ENCODE measurements at places on chromosomes 3 and 15.

DNA sequence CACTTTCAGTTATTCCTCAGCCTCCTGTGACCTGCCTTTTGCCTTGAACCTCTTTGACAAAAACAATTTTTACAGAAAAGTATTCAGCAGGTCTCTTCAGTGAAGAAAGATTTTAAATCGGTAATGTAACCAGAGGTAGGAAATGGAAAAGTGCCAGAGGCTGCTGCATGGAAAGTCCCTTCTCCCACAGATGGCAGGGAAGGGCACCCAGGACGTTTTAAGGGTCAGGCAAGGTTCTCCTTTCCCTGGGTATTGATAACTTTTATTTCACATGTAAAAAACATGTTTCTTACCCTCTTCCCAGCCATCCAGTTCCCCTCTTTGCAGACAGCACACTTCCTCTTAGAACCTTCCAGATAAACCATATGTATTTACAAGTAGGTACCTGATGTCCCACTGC lies 185.6 kb downstream of the OR4M2 start:
- no peak for DNase-seq

- DNase-seq: no peak
Observed at GRCh38 chr3:113431811-113432210, 9.5 kb downstream of the CFAP44 start.

DNA sequence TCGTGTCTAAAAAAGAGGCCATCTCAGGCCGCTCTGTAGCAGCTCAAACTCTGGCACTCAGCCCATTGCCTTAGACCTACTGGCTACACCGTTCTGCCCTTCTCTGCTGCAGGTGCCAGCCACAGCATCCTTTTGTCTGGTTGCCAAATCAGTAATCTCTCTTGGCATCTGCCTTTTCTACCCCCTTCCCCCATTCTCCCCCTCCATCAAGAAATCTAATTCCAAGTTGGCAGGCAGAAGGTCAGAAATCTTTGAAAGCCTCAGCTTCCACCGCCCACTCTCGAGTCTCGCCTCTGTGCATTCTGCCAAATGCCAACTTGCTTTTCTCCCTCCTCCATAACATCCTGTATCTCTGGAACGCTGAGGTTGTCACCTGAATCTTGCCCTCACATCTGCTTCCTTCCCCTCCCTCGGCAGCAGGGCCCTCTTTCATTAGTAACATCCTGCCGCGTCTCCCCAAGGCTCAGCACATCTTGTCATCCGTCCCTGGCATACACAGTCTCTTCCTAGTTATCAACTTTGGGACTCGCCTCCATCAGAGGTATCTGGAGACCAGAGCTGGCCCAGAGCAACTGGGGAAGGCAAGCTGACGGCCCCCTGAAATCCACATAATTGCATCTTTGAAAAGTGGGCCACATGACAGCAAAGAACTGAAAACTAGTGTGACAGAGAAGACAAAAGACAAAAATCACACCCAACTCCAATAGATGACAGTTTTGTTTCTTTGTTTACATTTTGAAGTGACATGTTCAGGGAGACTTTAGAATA lies 312.0 kb upstream of the CCDC54 start:
- DNase-seq: no peak

DNA sequence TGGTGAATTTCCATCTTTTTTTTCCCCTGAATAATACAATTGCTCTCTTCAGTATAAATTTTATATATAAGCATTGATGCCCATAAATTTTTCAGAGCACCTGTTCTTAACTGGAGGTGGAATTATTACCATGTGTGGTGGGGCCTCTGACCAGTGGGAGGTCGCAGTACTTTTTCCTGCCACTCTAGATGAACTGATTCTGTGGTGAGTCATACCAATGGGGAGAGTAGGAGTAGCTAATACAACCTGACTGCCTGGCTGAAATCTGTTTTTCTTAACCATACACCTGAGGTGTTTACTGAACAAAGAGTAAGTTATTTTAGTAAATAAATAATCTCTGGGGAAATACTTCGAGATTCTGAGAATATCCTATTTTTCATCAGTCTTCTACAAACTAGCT lies 67.2 kb downstream of the UNC13C start:
- DNase-seq: no peak

DNA sequence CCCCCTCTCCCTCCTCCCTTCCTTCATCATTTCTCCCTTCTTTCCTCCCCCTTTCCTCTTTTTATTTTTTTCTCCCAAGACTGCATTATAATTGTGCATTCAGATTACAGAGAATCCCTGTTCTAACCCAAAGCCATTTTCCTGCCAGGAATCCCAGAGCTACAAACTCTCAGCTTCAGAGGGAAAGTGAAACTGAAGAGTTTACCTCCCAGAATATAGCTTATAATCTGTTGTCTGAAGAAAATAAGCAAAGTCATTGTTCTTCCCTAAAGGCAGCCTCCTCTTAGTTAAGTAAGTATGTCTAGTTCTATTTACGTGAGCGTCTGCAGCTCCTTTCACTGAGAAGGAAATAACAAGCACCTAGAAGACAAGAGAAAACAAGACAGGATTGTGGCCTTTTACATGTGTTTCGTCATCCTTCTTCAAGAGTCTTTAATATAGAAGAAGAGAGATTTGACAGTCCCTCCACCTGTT lies 97.2 kb downstream of the CHST2 start:
- DNase-seq: peak; percentile 35

GRCh38 chr3:189038773-189039745 lies 132.7 kb upstream of the TPRG1 start:
- no peak for DNase-seq

- DNase-seq: no peak
Observed at GRCh38 chr3:51304230-51304629, 80.9 kb upstream of the MANF start.

DNA sequence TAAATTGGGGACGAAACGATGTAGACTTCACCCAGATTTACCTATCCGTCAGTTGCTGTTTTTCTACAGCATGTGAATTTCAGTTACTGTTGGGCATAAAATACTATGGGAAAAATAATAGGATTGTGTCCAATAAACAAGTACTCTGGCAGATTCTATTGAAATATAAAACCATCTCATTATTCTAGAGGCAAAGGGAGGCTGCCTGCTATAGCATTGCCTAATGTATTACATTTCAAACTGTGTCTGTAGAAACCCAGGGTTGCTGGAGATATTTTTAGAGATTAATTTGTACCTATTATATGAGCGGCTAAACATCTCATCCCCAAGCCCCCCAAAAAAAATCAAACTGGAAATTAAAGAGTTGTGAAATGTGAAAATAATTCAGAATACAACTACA lies 159.6 kb upstream of the IL12A start:
- DNase-seq: no peak

DNA sequence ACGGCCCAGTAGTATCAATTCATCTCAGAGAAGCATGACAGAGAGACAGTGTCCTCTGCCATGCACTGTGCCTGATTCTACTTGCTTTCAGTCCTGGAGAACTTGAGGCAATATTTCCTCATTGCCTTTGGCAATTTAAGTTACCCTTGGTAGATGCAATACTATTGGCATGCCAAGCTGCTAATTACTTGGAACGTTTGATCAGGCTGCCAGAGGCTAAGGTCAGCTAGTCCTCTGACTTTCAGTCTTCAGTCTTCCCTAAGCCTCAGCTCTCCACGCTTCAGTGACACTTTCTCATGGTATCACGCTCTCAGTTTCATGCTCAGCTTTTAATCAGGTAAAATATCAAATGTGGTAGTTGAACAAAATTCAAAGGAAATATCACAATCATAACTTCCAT lies 13.1 kb upstream of the OSBPL11 start:
- DNase-seq: no peak

- no peak for DNase-seq
Observed at GRCh38 chr15:63192619-63193206, 3.3 kb downstream of the RAB8B start.

DNA sequence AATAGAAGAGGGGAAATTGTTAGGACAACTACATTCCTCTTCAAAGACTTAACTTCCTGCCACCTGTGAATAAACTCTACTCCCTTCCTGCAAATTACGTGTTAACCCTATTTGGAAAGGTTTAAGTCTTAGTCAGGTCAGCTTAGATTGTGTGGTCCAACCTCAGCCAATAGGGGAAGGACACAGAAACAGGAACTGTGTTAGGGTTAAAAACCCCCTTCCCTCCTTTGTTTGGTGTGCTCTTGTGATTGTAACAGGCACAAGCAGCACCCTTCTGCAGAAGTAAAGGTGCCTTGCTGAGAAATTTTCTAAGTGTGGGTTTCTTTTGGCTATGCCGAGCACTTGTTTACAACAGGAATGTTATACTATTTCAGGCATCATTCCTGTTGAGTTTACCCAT lies 45.0 kb upstream of the FSTL1 start:
- no peak for DNase-seq

DNA sequence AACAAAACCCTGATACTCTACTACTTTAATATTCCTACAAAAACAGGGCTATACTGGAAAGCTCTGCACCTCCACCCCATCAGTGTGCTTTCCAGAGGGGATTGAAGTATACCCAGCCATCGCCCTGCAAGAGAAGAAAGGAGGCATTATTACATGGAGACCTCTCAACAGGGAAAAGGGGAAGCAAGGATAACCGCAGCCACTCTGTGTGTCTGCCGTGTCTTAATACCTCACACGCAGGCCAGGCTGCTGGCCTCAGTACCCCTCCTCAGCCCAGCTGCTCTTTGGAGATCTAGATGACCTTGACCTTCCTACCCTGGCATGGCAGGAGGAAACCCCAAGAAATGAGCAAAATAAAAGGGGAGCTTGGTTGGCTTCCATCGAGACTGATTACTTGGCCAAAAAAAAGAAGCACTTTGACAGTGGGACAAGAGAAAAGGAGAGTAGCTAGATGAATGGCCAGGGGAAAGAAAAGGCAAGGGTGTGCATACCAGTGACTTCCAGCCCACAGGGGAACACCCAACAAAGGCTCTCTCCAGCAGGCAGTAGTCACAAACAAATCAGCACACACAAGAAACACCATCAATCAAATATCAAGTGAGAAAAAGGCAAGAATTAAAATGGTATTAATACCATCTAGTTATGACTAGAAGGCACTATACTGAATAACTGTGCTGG lies 129.4 kb downstream of the STT3B start:
- no peak for DNase-seq

DNA sequence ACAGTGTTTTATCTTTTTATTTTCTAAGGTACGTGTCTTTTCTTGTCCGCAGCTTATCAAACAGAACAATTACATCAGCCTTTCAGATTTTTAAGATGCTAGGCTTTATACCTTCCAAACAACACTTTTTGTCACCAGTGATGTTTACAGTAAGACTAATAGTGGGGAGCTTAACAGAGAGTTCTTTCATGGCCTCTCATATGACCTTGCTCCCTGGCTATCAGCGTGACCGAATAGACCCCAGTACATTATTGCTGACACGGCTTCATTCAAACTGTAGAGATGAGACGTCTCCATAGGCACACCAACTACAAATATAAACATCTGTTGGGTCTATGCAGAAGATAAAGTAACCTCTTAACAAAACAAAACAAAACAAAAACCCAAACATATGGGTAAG lies 477.6 kb upstream of the KCNMB2 start:
- DNase-seq: no peak

GRCh38 chr15:67251318-67251717 lies 3.1 kb downstream of the AAGAB start:
- no peak for DNase-seq

DNA sequence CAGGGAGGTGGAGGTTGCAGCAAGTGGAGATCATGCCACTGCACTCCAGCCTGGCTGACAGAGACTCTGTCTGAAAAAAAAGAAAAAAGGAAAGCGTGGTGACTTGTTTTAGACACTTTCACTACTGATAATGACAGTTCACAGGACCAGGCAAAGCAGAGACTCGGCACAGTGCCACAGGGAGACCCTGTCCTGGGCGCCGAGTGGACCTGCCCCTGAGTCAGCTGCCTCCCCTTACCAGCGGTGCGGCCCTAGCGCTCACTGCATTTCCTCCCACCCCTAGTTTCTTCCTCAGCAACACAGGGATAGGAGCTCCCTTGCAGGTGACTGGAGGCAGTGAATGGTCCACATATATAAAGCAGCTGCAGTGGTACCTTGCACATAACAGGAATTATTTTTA lies 38.7 kb upstream of the NSMCE3 start:
- DNase-seq: no peak

DNA sequence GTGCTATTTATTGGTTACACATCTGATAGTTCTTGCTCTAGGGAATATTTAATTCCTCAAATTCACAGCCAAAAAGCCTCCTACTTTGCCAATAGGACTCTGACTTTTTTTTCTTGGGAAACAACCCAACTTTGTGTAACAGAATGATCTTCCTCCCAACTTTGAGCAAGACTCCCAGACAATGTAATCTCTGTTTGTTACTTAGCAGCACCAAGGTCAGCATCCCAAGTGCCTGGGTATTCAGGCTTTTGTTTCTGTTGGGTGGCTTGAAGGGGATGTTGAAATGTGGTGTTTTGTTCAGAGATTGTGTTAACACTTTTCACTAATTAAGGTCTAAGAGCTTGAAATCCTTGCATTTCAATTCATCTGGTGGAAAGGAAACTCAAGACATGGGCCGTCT lies 115.8 kb downstream of the ADAMTS9 start:
- DNase-seq: no peak

DNA sequence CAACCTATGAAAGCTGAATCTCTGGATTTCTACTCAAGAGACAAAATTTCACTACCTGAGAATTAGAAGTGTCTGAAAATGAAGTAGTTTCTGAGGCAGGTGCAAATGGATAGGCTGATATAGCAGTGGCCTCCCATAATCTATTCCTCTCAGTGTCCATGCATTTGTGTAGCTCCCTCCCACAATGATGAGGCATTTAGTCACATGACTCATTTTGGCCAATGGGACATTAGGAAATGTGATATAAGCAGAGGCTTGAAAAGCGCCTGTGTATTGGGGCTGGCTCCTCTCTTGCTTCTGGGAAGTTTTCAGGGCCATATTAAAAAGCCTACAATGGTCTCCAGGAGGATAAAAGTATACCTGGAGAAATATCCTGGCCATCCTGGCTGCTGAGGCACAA lies 79.7 kb upstream of the MRPL3 start:
- no peak for DNase-seq

DNA sequence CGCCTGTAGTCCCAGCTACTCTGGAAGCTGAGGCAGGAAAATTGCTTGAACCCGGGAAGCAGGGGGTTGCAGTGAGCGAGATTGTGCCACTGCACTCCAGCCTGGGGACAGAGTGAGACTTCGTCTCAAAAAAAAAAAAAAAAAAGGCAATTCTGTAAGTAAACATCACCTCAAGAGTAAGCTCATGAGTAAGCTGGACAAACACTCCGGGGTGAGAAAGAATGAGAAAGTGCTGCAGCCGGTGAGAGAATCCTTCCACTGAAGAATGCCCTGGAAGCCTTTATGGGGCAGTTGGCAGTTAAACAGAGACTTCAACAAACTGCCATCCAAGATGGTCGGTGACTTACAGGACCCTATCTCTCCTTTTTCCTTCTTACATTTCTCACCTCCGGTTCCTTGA lies 47.5 kb downstream of the FEZF2 start:
- DNase-seq: no peak
